ENCODE measurements at places on chromosomes 13 and 19.

- no peak for DNase-seq
These were observed 515.4 kb downstream of the DCT start for GRCh38 chr13:93964146-93964512.

GRCh38 chr19:2627319-2627829 is 75.1 kb downstream of the GNG7 start:
- DNase-seq, result no peak

GRCh38 chr19:7819337-7819736 is 10.7 kb upstream of the EVI5L start:
- no peak for DNase-seq

- no peak for DNase-seq
These were observed 4.9 kb upstream of the CHST8 start for GRCh38 chr19:33616857-33617256.

DNA sequence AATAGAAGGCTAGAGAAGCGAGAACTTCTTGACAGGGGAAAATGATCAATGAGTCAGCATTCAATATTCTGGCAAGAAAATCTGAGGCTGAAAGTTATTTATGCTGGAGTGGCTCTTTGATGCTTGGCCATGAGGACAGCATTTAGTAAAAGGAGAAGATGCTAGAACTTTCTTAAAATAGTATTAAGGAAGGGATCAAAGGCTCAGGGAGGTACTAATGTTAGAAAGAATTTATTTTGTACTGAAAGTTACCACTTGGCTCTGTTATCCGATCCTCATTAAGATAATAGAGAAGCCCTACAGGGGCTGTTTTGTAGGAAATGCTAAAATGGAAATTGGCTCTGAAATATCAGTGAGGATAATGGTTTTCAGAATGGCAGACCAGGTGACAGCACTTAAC is 1774.6 kb upstream of the PCDH20 start:
- no peak for DNase-seq

DNA sequence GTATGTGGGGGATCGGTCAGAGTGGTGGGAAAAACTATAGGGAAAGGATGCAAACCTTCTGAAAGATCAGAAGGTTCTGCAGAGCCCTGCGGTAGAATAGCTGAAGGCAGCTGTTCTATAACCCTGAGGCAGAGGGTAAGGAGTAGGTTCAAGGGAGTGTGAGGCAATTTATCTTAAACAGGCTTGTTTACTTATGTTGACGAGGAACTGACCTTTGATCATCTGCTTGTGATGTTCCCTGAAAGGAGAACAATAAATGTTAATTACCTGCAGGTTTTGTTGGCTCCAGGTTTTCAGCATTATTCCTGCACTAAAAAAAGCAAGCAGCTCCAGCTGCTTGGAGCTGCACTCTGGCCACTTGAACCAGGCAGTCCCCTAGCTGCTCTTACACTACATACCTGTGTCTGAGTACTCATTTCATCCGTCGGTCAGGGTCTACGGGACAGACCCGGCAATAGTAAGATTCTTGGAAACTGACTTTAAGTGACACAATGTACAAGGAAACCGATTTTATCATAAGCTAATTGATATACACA is 202.1 kb downstream of the TBC1D4 start:
- no peak for DNase-seq

DNA sequence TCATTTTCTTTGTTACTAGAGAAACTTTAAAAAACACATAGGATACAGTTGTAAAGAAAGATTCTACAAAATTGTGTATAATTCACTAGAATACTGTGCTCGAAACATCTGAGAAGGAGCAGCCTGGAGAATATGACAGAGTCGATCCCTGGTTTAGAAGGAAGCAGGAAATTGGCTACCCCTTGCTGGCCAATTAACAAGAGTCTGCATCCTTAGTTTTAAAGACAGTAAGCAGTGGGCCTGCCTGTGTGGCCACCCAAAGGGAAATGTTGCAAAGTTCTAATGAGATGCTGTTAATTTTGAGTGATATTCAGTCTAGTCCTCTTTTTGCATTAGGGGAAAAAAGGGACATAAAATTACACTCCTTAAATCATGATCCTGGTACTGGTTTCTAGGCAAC is 988.6 kb downstream of the PCDH17 start:
- no peak for DNase-seq

- no peak for DNase-seq
These were observed 50.3 kb upstream of the TUBGCP3 start for GRCh38 chr13:112638157-112638750.

GRCh38 chr13:63595811-63596210 is 2180.2 kb upstream of the PCDH20 start:
- no peak for DNase-seq

DNA sequence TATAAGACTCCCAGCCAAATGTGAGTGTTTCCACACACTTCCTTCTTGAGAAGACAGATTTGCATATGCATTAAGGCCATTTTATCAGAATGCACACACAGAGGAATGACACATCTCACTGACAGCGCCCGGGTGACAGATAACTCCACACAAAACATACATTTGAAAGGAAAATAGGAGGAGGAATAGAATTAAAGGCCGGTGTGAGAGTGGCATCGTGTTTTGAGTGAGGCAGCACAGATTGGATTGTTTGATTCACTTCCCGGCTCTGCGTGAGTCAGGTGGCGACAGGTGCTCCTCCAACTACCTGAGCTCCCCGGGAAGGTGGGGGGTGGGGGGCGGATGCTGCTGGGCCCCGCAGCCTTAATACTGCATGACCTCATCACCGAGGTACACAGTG is 429.0 kb downstream of the TSHZ3 start:
- DNase-seq, result no peak

GRCh38 chr13:73250061-73250460 is 191.3 kb downstream of the KLF5 start:
- DNase-seq, result no peak

- no peak for DNase-seq
These were observed 133.8 kb downstream of the PDS5B start for GRCh38 chr13:32720026-32720425.

DNA sequence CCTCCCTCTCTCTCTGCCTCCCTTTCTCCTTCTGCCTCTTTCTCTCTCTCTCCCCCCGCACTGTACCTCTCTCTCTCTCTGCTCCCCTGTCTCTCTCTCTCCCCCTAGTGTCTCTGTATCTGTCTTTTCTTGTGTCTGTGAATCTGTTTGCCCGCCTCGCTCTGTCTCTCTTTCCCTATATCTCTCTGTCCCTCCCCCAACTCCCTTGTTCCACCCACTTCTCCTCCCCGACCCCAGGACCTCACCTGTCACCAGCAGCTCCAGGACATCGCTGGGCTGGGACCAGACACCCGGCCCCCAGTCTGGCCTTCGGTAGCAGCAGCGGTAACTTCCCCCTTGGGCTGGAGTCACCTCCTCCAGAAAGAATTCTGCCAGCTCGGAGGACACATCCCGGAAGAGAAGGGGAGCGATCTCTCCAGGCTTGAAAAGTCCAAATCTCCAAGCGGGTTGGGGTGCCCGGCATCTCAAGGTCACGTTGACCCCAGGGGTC is 3.9 kb downstream of the OSCAR start:
- no peak for DNase-seq

DNA sequence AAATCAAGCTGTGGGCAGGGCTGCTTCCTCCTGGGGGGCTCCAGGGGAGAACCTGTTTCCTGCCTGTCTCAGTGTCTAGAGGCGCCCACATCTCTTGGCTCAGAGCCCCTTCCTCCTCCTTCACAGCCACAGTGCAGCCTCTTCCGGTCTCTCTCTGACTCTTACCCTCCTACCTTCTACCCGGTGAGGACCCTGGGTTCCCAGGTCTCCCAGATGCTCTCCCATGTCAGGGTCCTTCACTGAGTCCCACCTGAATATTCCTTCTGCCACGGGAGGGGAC is 153.1 kb downstream of the KDM4B start:
- DNase-seq, result no peak

GRCh38 chr19:868458-869244 is 9.2 kb downstream of the CFD start:
- DNase-seq, result no peak

GRCh38 chr19:47430041-47430802 is 10.9 kb upstream of the MEIS3 start:
- peak; percentile 66 for DNase-seq

DNA sequence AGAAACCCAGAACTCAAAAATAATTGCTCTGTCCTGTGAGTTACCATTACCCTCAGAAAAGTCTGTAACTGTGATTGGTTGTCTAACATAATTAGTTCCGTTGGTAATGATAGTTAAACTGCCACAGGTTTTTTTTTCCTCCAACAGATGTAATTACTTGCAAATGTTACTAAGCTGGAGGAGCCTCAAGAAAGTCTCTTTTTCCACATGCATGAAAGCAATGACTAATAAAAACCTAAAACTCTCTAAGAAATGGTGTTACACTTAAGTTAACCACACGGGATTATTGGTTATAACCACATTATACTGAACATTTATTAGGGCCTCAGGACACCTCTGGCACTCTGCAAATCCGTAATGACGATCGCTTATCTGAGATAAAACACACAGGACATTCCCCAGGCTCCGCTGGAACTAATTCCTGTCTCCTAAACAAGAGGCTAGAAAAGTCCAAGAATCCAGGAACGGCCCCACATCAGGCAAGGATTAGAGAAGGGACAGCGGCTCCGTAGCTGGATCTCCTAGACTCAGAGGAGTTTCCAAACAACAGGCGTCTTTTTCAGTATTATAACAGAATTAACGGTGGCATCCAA is 753 bp downstream of the ZNF235 start:
- peak; percentile 12 for DNase-seq

- DNase-seq, result no peak
These were observed 46.6 kb downstream of the SMARCA4 start for GRCh38 chr19:11007385-11007784.

GRCh38 chr19:48511800-48512503 is at the start of gene LMTK3:
LMTK3 (minus strand) TSS chr19:48511835; CDS start chr19:48511576, 259 bp downstream.
- DNase-seq, result peak; percentile 63

DNA sequence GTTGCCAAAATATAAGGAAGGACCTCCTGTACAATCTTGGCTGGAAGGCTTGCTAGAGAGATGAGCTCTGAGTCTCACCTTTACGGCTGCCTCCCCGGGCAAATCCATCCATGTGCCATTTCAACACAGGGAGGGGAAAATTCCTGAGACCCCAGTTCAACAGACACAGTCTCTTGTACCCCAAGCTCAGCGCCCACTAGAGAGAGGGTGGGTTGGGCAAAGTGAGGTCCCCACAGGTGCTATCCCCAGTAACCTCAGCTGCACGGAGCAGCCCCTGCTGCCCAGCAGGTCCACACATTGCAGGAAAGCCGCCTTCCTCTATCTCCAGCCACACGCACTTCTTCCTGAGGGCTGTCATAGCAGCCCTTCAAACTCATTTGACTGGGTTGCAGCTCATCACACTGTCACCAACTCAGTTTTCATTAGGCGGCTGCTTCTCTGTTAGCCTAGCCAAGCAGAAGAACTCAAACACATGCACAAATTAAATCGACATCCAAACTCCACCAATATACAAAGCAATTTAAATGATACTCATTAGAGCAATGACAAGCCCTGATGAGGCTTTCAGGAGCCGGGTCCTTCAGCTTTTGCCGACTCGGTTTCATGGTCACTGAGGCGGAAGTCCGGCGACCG is 80.4 kb downstream of the TSHZ3 start:
- DNase-seq, result no peak

GRCh38 chr13:100667894-100668293 is 6.7 kb downstream of the TMTC4 start:
- DNase-seq, result no peak

GRCh38 chr13:76148374-76148773 is 512.2 kb downstream of the LMO7 start:
- no peak for DNase-seq

- no peak for DNase-seq
These were observed 48.8 kb downstream of the MLLT1 start for GRCh38 chr19:6230991-6231448.

GRCh38 chr19:54279406-54279962 is 1.4 kb downstream of the LILRB2 start:
- no peak for DNase-seq

GRCh38 chr13:110421061-110421460 is 114.0 kb downstream of the COL4A2 start:
- no peak for DNase-seq

- no peak for DNase-seq
These were observed 14.7 kb upstream of the HMGB1 start for GRCh38 chr13:30480292-30480950.

- DNase-seq, result no peak
These were observed 3.5 kb downstream of the CDC37 start for GRCh38 chr19:10399878-10400277.

DNA sequence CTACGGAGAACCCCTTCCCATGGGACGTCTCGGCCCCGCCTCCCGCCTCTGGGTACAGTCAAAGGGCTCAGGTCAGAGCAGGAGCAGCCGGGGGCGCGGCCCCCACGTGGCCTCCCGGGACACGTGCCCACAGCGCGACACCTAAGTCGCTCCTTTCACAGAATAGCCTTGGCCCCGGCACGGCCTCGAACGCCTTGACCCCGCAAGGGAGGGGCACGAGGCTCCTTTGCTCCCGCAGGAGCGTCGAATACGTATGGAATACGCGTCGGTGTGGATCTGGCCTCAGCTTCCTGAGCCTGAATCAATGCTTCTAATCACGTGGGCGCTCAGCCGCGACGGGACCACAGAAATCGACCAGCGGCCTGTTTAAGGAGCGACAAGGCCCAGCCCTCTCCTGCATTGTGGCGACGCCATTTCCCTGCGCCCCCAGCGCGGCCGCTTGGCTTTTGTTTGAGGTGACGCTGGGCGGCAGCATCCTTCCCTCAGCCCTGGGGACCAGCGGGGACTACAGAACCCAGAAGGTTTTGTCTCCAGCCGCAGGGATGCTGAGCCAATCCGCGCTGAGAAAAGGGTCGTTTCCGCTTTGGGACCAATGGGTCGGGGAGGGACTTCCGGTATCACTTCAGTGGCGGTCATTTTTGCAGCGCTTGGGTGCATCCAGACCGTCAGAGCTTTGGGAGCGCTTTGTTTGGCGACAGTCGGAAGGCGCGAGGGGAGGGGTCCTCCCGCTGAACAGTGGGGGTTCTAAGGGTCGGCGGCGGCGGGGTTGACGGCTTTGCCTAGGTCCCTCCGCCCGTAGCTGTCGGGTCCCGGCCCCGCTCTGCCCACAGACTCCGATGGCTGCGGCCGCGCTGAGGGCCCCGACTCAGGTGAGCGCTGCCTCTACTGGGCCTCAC is at the start of gene ZIK1:
Gene ZIK1 (plus strand): TSS at position 625 of the 896 bp plus-strand sequence. CDS start 212 bp downstream, at position 837.
- peak; percentile 84 for DNase-seq

GRCh38 chr13:105442040-105442439 is 1093.4 kb downstream of the EFNB2 start:
- no peak for DNase-seq

GRCh38 chr13:30241532-30241931 is 65.8 kb downstream of the KATNAL1 start:
- no peak for DNase-seq

GRCh38 chr19:40646743-40647254 is 43.7 kb downstream of the NUMBL start:
- no peak for DNase-seq

GRCh38 chr19:291006-291521 is at the start of gene PLPP2:
PLPP2 (minus strand) TSS chr19:291403; CDS start chr19:291336, 67 bp downstream.
- no peak for DNase-seq

DNA sequence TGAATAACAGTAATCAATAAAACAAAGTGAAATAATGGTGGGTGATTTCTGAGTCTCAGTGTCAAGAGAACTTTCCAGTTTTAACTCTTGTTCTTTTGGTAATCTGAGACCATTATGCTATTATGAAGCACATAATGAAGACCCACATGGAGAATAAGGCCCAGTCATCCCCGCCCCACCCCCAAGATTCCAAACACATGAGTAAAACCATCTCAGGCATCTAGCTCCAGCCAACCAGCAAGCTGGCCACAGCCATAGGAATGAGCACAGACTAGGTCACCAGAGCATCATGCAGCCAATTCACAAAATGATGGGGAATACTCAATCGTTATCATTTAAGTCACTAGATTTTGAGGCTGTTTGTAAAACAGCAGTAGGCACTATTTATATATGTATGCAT is 1769.0 kb upstream of the PCDH20 start:
- no peak for DNase-seq

GRCh38 chr19:23769691-23770468 is 11.2 kb upstream of the ZNF681 start:
- no peak for DNase-seq

Measured in nephron progenitor cell (in vitro differentiated cells).